ENCODE measurements at places on chromosomes 2 and 18.
A peak's percentile ranks its signal among the peaks of the same experiment; 100 is the strongest.

DNA sequence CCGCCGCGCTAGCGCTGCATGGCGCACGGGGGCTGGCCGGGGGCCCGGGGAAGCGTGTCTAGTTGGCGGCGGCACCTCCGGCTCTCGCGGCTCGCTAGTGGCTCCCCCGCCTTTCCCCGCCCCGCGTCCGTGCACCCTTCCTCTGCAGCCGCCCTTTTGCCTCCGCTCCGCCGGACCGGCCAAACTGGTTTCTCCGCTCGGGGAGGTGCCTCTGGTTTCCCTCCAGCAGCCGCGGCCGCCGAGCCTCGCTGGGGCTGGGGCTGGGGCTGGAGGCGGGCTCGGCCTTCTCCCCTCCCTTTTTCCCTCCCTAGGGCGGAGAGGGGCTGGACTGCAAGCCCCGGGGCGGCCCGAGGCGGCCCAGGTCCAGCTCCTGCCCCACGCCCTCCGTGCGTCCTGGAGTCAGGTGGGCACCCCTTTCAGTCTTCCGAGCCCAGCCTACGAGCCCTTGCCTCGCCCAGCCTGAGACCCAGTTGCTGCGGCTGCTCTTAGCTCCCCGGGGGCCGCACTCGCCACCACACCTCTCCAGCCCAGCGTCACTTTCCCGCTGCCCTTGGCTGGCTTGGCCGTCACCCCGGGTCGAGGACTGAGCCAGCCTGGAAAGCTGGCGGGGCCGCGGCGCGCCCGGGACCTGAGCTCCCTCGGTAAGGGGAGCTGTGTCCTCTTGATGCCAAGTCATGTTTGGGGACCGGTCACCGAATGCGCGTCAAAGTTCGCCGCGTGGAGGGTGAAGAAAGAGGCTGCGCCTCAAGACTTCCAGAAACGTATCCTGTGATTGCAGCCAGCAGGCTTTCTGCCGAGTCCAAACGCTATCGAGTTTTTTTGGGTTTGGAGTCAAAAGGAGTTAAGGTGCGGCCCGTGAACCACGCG is at the start of gene ATP8B1:
Gene ATP8B1 (minus strand): TSS at position 213 of the 867 bp plus-strand sequence. CDS start 71,508 bp downstream, outside the sequence.
- DNase-seq = peak; percentile 23

DNA sequence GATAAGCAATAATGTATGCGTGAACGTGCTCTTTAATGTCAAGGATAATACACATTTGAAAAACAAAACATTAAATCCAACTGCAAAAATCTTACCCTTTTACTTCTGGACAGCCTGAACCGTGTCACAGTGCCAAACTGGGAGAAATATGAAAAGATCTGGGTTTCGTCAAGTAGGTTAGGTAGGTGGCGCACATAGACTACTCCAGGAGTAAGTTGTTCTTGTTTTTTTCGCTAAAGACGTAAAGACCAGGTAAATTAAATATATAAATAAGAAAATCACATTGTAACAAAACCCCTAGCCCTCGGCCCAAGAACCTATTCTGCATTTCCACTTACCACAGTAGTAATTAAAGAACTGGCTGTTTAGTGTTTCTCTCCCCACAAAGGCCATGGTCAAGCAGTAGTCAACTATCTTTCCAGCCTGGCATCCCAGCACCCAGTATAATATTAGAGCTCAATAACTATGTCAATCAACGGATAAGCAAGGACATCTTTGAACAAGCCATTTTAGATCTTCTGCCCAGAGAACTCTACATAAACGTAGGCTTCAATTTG is 1.1 kb downstream of the NIFK start:
- DNase-seq = no peak

- DNase-seq = no peak
Observed at GRCh38 chr2:206820807-206821206, 55.4 kb downstream of the FASTKD2 start.

GRCh38 chr18:79641722-79642497 is 37.7 kb upstream of the CTDP1 start:
- no peak for DNase-seq

DNA sequence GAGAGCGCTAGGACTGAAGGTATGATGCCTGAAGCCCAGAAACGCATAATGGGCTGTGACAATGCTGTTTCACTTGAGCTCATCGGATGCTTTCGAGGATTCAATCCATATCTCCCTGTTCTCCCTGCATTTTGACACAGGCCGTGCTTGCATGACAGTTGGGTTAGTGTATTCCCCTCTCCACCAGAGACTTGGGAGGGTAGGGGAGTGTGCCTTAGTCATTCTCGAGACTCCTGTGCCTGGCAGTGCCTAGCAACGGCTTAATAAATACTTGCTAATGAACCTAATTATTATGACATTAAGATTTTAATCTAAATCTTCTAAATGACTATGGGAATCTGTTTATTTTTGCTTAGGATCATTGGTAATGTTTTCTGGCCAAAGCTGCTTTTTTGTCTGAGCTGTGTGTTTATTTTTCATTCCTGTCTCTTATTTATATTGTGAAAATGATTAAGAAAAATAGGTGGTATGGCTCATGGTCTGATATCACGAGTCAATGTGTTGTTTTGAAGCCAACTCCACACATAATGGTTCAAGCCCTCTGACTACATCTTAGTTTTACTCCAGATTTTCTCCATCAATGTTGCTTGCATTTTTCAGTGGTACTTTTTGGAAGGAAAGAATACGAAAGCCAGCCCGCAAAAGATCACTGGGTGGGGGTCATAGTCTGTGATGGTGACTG is 61.3 kb downstream of the NEDD4L start:
- no peak for DNase-seq

GRCh38 chr18:44967599-44967998 is 286.9 kb downstream of the SETBP1 start:
- DNase-seq = no peak

DNA sequence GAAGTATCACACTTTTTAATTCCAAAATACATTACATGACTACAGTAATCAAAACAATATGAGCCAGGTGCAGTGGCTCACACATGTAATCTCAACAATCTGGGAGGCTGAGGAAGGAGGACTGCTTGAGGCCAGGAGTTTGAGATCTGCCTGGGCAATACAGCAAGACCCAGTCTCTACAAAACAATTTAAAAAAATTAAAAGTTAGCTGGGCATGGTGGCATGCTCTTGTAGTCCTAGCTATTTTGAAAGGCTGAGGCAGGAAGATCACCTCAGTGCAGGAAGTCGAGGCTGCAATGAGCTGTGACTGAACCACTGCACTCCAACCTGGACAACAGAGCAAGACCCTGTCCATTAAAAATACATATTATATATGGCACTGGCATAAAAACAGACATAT is 109.8 kb downstream of the USP34 start:
- DNase-seq = no peak

- DNase-seq = peak; percentile 40
Observed at GRCh38 chr2:204110338-204110741, 173.8 kb downstream of the ICOS start.

GRCh38 chr2:155178921-155179320 is 480.4 kb downstream of the KCNJ3 start:
- DNase-seq = no peak

- DNase-seq = no peak
Observed at GRCh38 chr2:66515743-66516142, 80.8 kb downstream of the MEIS1 start.

- no peak for DNase-seq
Observed at GRCh38 chr18:79938196-79938595, 13.3 kb downstream of the SLC66A2 start.

- no peak for DNase-seq
Observed at GRCh38 chr2:231189571-231190495, 8.6 kb upstream of the ARMC9 start.

DNA sequence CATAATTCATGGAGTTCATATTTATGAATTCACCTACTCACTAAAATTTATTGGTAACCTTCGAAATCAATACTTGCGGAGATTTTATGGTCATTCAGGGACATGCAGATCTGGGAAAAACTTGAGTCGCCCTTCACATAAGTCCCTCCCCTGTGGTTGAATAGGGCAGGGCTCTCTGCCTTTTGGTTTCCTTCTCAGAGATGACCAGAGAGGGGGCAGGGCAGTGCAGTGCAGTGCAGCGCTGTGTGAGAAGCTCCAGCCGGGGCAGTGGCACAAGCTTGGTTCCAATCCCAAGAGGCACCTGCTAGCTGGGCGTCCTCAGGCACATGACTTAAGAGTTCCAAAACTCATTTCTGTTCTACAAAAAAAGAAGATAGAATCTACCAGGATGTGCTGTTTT is 274.4 kb upstream of the RAB6C start:
- DNase-seq = no peak

DNA sequence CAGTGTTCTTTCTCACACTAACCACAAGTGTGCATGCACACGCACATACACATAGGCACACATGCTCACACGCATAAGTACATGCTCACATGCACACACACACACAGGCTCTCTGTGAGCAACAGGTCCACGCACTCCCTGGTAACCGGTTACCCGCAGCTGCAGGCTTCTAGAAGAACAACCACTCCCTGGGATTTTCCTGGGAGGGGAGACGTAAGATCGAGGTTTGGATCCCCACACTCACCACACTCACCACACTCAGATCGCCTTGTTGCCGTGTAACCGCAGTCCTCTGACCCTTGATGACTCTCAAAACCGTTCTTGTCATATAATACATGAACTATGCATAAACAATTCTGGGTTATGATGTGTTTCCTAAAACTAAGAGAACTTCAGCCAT is 42.2 kb downstream of the TTC32 start:
- DNase-seq = no peak

- DNase-seq = no peak
Observed at GRCh38 chr2:126059379-126059778, 596.6 kb upstream of the GYPC start.

- DNase-seq = no peak
Observed at GRCh38 chr2:191501561-191502168, 176.3 kb upstream of the NABP1 start.

DNA sequence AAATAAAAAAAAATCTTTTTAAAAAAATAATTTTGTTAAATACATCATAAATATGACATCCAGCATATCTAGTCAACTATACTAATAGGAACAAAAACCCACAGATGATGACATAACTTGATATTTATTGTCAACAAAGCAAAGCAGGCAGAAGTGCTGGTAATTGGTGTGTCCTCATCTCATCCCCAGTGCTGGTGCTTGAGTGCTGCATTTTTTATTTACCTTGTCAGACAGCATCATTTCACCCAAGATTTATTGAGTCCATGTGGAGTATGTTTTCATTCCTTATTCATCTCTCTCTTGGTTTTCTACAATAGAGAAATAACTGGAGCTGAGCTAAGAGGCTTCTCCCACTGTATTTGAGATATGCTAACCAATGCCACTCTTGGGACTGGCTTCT is 191.6 kb upstream of the SLC14A2 start:
- DNase-seq = no peak

DNA sequence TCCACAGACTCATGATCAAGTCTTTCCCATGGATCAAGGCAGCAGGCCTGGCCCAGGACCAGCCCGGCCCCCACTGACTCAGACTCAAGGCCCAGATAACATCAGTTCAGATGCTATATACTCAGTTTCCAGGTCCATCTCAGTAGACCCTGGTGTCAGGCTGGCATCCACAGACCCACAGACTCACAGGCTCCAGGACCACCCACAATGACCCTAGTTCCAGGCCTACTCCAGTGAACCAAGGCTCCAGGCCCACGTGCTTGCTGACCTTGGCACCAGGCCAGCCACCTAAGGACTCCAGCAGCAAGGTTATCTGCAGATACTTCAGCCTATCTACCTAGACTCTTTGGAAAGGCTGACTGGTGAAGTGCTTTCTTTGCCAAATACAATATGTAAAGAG is 51.0 kb downstream of the KCNH7 start:
- DNase-seq = no peak

- DNase-seq = no peak
Observed at GRCh38 chr2:160610041-160610440, 116.4 kb upstream of the RBMS1 start.

GRCh38 chr2:123953846-123954245 is 71.2 kb upstream of the CNTNAP5 start:
- no peak for DNase-seq

DNA sequence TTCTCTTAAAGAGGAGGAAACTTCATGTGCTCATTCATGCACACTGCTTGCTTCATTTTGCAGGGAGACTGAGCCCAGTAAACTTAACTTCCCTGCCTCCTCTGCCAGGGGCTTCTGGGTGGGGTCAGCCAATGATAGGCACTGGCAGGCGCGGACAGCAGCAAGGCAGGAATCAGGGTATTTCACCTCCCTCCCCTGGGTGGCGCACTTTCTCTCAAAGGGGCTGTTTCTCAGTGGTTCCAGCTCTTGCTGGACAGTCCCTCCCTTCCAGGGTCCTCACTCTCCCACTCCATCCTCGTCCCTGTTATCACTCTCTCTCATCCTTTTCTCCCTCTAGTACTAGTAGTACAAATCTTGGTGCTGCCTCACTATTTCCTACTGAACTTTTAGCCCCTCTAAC is 320.5 kb upstream of the ZNF521 start:
- DNase-seq = no peak

DNA sequence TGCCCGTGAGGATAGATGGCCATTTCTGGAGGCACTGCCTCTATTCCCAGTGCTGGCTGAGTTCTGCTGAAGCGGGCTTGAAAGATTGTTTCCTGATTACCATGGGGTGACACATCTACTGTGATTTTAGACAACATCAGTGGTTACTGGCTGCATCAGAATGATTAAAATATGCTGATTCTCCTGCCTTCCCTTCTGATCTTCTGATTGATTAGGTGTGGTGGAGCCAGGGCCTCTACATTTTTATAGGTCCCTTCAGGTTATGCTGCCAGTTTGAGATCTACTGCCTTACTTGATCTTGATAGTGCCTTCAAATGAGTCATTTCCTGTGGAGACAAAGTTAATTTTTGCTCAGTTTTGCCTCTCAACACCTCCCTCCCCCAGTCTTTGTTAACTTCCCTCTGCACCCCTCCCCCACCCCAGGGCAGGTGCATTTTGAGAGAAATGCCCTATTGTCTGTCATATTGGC is 31.6 kb upstream of the SNORC start:
- peak; percentile 40 for DNase-seq

DNA sequence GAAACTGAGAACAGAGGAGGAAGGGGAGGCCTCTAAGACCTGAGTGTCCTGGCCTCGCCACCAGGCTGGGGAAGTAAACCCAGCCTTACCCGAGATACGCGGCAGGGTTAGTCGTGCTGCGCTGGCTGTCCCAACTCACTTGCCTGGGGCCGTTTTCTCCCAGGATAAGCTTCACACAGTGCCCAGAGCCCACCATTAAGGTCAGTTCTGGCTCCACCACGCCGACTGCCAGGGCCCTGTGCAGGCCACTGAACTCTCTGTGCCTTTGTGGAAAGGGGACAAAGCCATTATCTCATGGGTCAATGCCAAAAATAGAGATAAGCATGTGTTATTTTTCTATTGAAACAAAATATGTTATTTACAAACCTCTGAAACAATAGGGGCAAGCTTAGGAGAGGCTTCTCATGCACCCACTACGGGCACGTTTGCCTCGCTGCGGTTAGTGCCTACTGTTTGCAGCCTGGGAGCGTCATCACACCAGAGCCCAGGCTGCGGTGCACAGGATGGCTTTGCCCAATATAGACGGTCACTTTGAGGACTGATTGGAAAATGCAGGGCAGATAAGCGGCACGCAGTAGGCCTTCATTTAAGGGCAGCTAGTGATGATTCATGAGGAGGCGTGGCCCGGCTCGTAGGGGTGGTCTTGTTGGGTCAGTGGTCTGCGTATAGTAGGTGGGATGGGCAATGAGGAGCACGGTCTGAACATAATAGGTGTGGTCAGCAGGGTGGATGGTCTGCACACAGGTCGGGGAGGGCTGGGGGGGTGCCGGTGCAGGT is 242.1 kb downstream of the GLI2 start:
- no peak for DNase-seq

Measured in GM06990 (cell line).